ENCODE measurements at places on chromosomes 3 and 15. TPM values are rescaled to one million over a fixed set of nuclear protein-coding genes. Genes with fewer than 3 reads are reported as not detected.
A peak's percentile ranks its signal among the peaks of the same experiment; 100 is the strongest.

The CEP70 gene
- 88.8 TPM for total RNA-seq

The SI gene
- total RNA-seq = not detected

The CMTM8 gene
- 19.9 TPM for total RNA-seq

The FAM131A gene
- total RNA-seq = 24.4 TPM

The MGLL gene
- 55.2 TPM for total RNA-seq

The HYAL1 gene
- 1.3 TPM for total RNA-seq

DNA sequence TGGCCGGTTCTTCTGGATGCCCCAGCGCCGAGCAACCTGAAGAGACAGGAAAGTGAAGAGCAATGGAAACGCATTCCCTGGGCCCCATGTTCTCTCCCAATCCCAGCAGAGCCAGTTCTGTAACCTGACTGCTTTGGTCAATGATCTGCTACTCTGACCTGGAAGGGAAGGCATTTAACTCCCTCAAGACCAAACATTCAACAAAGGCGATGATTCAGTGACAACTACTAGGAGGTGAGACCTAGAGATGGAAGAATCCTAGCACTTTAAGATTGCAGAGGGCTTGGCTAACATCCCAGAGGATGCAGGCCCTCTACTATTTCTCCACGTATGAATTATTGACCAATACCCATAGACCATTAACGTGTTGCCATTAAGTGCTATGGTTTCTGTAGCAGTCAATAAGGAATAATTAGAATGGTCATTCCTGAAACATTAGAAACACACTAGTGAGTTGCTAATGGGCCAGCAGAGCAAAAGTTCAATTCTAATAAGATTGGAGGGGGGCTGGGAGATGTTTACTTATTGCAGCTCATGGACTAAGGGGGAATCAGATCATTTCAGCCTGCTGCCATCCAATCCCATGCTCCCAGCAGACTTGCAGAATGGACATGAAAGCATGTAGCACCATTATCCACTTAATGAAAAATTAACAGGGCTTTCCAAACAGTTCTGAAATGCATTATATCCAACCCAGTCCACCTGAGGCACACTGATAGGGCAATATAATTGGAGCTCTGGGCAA, 56.6 kb downstream of the ETV5 start:
- H3K27ac ChIP-seq = peak overlapping the region; percentile 8
- H3K36me3 ChIP-seq = peaks cover 35% of the 10 kb centered on the region
- H3K4me1 ChIP-seq = no peaks in the 10 kb centered on the region
- no peak overlapping the region for H3K4me3 ChIP-seq
- no peaks in the 10 kb centered on the region for H3K27me3 ChIP-seq

DNA sequence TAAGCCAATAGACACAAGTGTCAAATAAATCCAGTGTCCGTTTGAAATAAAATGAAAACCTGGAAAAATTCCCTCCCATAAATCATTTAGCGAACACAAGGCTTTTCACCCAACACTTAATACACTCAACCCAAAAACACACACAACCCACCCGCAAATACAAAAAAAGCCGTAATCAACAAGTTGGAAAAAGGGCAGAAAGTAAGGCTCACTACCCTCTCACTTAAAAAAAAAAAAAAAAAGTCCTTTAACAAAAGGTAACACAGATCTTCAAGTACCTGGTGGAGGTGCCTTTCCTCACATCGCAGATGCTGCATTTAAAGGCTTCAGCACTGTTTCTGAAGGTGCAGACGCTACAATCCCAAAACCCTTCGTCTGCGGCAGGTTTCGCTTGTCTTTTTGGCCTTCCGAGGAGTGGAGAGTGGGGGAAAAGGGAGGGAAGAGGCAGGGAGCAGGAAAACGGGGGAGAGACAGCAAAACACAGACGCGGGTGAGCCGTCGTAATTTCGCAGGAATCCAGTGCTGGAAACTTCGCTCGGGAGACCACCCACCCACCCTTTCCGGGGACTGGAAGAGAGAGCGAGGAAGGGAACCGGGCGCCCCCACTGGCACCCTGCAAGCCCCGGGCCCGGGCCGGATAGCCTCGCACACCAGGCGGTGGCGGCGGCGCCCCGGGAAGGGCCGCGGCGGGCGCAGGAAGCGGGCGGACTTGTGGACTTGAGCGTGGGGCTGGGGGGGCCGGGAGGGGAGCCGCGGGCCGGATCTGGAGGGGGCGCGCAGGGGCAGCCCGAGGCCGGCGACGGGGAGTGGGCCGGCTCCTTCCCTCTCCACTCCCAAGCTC, 401.8 kb downstream of the SHQ1 start:
- DNase-seq = no peak
- H3K4me3 ChIP-seq = peak within 1 kb of the TSS; percentile 78
- peaks cover 46% of the 10 kb centered on the region for H3K36me3 ChIP-seq
- H3K4me1 ChIP-seq = peaks cover 45% of the 10 kb centered on the region
- H3K27me3 ChIP-seq = no peaks in the 10 kb centered on the region

GRCh38 chr3:186169379-186169778, 60.5 kb upstream of the ETV5 start:
- H3K36me3 ChIP-seq = no peaks in the 10 kb centered on the region
- H3K4me3 ChIP-seq = no peak overlapping the region
- no peaks in the 10 kb centered on the region for H3K4me1 ChIP-seq
- DNase-seq = no peak
- peaks cover 18% of the 10 kb centered on the region for H3K27me3 ChIP-seq

- no peaks in the 10 kb centered on the region for H3K27me3 ChIP-seq
- no peak overlapping the region for H3K27ac ChIP-seq
- H3K4me1 ChIP-seq = no peaks in the 10 kb centered on the region
- H3K4me3 ChIP-seq = no peak overlapping the region
- no peak for DNase-seq
These were observed 25.8 kb downstream of the CHRM5 start for GRCh38 chr15:33994005-33994615.

DNA sequence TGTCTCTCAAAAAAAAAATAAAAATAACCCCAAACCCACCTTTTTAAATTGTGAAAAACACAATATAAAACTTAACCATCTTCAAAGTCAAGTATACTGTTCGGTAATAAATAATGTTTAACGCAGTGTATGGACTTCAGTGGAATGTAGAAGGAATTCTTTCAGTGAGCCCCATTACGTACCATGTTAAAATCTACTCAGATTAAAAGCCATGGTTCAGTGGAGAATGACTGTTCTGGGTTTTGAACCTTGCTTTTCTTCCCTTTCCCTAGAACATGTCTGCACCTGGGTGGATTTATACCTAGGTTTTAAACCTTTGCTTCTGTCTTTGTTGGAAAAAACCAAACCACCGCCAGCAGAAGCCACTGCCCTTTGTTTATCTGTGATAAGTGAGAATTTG, 27.5 kb downstream of the DAG1 start:
- no peak for DNase-seq
- H3K4me1 ChIP-seq = peaks cover 41% of the 10 kb centered on the region
- peak overlapping the region; percentile 78 for H3K27ac ChIP-seq
- no peak overlapping the region for H3K4me3 ChIP-seq
- H3K27me3 ChIP-seq = no peaks in the 10 kb centered on the region

GRCh38 chr3:173025941-173026340, 115.1 kb downstream of the SPATA16 start:
- DNase-seq = no peak
- no peaks in the 10 kb centered on the region for H3K27me3 ChIP-seq
- no peak overlapping the region for H3K4me3 ChIP-seq

- no peaks in the 10 kb centered on the region for H3K36me3 ChIP-seq
- no peak for DNase-seq
- no peak overlapping the region for H3K27ac ChIP-seq
- H3K4me1 ChIP-seq = peaks cover 20% of the 10 kb centered on the region
- H3K4me3 ChIP-seq = no peak overlapping the region
These were observed 23.1 kb upstream of the TSEN2 start for GRCh38 chr3:12461097-12461649.

GRCh38 chr3:8762607-8763377, 6.6 kb downstream of the OXTR start:
- no peaks in the 10 kb centered on the region for H3K4me1 ChIP-seq
- H3K27me3 ChIP-seq = no peaks in the 10 kb centered on the region
- no peak overlapping the region for H3K27ac ChIP-seq
- H3K36me3 ChIP-seq = no peaks in the 10 kb centered on the region

DNA sequence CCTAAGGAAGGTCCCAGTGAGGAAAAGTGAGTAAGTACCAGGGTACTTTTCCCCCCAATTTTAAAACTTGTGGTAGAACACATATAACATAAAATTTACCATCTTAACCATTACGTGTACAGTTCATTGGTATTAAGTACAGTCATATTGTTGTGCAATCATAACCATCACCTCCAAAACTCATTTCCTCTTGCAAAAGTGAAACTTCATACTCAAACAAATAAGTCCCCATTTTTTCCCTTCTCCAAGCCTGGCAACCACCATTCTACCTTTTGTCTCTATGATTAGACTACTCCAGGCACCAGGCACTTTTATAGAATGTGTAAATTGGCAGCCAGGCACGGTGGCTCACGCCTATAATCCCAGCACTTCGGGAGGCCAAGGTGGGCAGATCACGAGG, 12.2 kb downstream of the PRC1 start:
- peaks cover 55% of the 10 kb centered on the region for H3K36me3 ChIP-seq
- DNase-seq = no peak
- no peak overlapping the region for H3K4me3 ChIP-seq

GRCh38 chr3:189756582-189757078, 125.4 kb downstream of the TP63 start:
- H3K36me3 ChIP-seq = no peaks in the 10 kb centered on the region
- H3K27me3 ChIP-seq = no peaks in the 10 kb centered on the region
- DNase-seq = no peak

DNA sequence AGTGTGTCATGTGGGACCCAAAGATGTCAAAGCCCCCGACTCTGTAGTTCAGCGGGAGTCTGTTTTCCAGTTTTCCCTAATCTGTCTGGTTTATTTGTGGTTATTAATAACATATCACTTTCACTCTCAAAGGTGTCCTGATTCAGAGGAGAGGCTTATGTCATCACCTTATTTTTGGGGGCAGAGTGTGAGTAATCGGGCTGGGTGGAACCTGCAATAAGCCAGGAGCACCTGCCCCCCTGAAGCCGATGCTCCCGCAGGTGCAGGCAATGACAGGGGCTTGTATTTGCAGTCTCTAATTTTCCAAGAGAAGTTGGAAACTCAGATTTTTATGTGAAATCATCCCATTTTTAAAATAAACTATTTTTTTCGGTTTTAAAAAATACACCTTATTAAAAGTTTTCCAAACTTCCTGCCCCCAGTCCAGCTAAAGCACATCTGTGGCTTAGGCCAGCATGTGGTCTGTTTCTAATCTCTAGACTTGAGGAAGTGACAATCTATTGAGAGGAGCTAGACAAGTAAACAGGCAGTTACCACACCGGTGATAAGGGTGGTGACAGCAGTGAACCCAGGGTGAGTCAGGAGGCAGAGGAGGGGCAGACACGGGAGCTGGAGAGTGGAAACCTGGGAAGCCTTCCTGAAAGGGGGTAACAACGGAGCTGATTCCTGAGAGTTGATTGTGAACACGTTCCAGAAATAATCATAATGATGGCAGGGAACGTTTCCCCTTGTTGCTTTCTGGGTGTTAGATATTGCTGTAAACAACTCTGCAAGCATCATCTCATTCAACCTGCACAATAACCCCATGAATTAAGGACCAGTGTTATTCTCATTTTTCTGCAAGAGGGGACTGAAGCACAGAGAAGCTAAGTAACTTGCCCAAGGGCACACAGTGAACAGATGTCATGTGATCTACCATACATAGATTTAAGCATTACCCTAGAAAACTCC, 37.2 kb downstream of the BHLHE40 start:
- peak overlapping the region; percentile 41 for H3K4me3 ChIP-seq
- H3K36me3 ChIP-seq = peaks cover 35% of the 10 kb centered on the region
- peak overlapping the region; percentile 97 for H3K27ac ChIP-seq
- DNase-seq = peak; percentile 74

- H3K27me3 ChIP-seq = no peaks in the 10 kb centered on the region
- no peak overlapping the region for H3K4me3 ChIP-seq
- H3K36me3 ChIP-seq = no peaks in the 10 kb centered on the region
- H3K27ac ChIP-seq = no peak overlapping the region
- DNase-seq = no peak
- H3K4me1 ChIP-seq = peaks cover 45% of the 10 kb centered on the region
These were observed 42.1 kb downstream of the IGF1R start for GRCh38 chr15:98690272-98690950.

GRCh38 chr3:171967137-171967783, 72.1 kb upstream of the FNDC3B start:
- H3K4me1 ChIP-seq = peaks cover 68% of the 10 kb centered on the region
- H3K27ac ChIP-seq = peak overlapping the region; percentile 100
- peak; percentile 68 for DNase-seq
- peaks cover 35% of the 10 kb centered on the region for H3K36me3 ChIP-seq

GRCh38 chr3:167887096-167887495, 151.6 kb downstream of the SERPINI1 start:
- H3K4me3 ChIP-seq = no peak overlapping the region
- H3K4me1 ChIP-seq = peaks cover 19% of the 10 kb centered on the region
- H3K27me3 ChIP-seq = peaks cover 34% of the 10 kb centered on the region

DNA sequence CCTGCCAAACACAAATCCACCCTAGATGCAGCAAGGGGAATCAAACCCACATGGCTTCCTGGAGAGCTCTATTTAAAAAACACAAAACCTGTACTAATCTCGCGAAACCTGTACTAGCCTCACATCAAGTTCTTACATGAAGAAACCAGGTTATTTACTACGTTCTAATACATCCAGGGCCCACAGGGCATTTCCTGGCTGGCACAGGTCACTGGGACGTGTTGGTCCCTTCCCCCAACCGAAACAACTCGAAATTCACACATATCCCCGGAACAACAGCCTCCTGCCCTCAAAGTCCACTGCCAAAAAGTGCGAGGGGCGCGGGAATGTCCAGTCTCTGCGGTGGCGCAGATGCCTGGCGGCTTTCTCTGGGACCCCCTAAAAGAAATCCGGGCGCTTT, 955 bp downstream of the CDCP1 start:
- peaks cover 16% of the 10 kb centered on the region for H3K4me1 ChIP-seq
- no peaks in the 10 kb centered on the region for H3K27me3 ChIP-seq
- peak overlapping the region; percentile 89 for H3K27ac ChIP-seq
- no peak for DNase-seq

- H3K27ac ChIP-seq = no peak overlapping the region
- no peaks in the 10 kb centered on the region for H3K36me3 ChIP-seq
- no peak for DNase-seq
- H3K27me3 ChIP-seq = no peaks in the 10 kb centered on the region
These were observed 243.9 kb downstream of the TBL1XR1 start for GRCh38 chr3:176953106-176954060.

DNA sequence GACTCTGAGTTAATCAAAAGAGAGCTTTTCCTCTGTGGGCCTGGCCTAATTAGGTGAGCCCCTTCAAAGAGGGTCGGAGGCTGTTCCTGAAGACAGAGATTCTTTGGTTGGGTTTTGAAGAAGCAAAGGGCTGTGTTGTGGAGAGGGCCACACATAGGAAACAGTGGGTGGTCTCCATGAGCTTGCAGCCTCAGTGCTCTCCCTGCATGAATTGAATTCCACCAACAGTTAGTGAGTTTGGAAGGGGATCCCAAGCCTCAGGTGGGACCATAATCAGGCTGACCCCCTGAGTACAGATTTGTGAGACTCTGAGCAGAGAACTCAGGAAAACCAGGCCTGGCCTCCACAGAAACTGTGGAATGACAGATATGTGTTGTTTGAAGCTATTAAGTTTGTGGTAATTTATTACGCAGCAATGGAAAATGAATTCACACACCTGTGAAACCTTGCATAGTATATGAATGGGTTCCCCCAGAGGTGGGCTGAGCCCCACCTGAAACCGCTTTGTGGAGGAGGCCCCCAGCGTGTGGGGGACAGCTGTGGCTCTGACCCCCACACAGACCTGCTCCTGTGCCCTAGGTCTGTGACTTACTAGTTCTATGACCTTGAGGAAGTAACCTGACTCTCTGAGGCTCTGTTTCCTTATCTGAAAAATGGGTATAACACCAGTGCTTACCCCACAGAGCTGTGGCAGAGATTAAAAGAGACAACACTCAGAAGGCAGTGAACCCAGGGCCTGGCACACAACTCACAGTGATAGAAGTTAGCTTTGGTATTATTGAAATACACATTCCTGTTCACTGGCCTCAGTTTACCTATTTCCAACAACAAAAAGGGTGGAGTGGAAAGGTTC, 431.3 kb downstream of the FOXP1 start:
- no peak for DNase-seq
- no peak overlapping the region for H3K27ac ChIP-seq
- H3K4me1 ChIP-seq = peaks cover 56% of the 10 kb centered on the region
- H3K4me3 ChIP-seq = no peak overlapping the region
- H3K36me3 ChIP-seq = no peaks in the 10 kb centered on the region
